ENCODE measurements at places on chromosomes 13 and 19.

DNA sequence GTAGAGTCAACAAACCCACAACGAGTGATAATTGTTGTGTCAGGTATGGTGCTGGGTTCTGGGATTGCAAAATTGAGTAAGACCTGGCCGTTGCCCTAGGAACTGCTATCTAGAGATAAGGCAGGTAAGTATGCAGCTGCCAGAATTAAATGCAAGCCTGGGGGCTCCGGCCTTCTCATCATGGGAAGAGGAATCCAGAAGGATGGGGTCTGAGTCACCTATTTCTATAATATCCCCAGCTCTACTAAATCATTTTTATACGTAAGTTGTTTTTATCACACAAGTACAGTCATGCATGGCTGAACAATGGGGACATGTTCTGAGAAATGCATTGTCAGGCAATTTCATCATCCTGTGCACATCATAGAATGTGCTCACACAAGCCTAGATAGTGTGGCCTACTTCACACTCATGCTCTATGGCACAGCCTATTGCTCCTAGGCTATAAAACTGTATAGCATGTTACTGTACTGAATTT is 203.0 kb downstream of the KLF5 start:
- no peak for ATAC-seq

DNA sequence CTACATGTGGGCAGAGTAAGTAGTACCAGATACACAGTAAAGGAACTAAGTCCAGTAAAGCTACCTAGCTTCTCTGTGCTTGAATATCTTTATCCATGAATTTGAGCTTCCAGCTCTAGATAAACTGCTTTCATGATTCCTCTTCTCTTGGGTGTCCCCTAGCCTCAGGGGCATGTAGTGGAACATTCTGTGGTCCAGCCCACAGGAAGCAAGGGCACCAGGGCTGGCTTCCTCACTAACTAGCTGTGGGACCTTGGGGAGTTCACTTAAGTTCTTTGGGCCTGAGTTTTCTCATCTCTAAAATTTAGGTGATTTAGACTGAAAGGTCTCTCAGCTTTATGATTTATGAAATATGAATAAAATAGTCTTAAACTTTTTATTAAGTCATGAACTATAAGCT is 185.7 kb downstream of the KATNAL1 start:
- ATAC-seq, result no peak

DNA sequence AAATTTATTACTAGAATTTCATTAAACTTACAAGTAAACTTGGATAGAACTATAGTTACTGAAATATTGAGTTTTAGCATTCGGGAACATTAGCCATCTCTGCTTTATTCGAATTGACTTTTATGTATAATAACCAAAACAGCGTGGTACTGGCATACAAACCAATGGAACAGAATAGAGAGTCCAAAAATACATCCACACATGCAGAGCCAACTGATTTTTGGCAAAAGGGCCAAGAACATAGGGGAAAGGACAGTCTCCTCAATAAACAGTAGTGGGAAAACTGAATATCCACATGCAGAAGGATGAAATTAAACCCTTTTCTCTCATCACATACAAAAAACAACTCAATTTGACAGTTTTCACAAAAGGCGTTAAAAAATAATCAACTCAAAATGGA is 84.3 kb downstream of the EPSTI1 start:
- ATAC-seq, result no peak

DNA sequence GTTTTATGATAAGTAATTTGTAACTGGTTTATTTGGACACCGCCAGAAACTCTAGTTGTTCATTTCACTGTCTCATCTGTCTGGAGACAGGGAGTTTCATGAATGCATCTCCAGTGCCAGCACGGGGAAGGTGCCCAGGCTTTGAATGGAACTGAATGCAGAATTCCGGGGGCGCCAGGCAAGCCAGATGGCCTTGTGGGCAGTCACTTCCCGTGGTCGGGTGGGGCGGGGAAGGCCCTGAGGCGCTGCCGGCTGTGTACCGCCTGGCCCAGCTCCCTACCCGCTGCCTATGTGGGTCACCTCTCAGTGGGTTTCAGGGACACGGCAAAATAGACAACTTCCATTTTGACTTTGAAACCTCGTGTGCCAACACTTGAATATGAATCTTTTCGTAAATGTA is 28.8 kb upstream of the MCF2L start:
- ATAC-seq, result no peak

GRCh38 chr19:4197625-4198466 is 15.4 kb downstream of the ANKRD24 start:
- peak; percentile 73 for ATAC-seq

DNA sequence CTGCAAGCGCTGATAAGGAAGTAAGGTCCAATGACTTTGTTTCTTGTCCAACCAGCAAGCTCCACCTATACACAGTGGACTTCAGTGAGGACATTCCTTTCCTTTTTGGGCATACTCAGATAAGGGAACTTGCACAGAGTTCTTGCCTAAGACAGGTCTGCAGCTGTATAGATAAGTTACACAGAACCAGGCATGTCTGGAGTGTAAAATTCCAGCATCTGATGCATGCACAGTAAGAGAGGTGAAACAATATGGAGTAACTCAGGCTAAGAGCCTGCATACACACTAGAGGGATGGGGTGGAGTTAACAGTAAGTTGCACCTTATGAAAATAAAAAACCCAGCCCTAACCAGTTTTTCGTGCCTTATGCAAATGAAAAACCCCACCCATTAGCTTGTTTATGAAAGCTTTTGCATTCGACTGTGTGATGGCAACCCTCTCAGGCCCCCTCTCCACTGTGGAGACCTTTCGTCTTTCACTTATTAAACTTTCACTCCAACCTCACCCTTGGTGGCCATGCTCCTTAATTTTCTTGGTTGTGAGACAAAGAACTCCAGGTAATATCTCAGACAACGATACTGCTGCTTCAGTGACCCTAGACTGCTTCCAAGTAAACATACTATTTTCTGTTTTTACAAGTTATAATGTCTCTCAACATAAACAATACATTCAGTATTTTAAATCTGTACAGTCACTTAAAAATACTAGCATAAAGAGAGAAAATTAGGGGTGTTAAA is 2859.0 kb upstream of the PCDH20 start:
- no peak for ATAC-seq

GRCh38 chr13:51577690-51578089 is 6.6 kb upstream of the WDFY2 start:
- no peak for ATAC-seq

GRCh38 chr13:51058461-51059167 is 52.5 kb downstream of the C13orf42 start:
- ATAC-seq, result no peak

DNA sequence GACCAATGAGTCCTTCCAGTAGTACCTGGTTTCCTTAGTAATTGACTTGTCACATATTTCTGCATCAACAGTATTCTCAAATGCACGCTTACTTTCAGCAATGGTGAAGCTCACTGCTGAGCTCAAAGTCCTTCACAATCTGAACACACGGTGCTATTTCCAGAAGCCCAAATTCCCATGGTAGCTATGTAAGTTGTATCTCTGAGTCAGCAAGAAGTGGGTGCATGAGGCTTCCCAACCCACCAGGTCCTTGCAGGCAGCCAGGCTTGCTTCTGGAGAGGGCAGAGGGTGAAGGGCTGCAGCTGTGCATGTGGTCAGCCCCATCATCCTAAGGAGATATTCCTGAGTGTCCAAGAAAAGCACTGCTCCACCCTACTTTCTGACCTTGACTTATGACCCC is 25.7 kb downstream of the COL4A2 start:
- ATAC-seq, result no peak

DNA sequence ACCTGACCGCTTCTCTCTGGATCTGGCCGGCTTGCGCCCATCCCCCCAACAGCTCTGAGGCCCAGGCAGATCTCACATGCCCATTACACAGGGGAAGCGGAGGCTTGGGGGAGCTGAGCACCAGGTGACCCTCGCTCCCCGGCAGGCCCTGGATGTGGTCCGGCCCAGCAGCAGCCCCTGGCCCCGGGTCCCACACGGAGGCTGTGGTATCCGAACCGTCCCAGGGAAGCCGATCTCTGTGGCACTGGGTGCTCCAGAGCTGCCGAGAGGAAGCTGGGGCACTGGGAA is 27.7 kb downstream of the SBNO2 start:
- no peak for ATAC-seq

DNA sequence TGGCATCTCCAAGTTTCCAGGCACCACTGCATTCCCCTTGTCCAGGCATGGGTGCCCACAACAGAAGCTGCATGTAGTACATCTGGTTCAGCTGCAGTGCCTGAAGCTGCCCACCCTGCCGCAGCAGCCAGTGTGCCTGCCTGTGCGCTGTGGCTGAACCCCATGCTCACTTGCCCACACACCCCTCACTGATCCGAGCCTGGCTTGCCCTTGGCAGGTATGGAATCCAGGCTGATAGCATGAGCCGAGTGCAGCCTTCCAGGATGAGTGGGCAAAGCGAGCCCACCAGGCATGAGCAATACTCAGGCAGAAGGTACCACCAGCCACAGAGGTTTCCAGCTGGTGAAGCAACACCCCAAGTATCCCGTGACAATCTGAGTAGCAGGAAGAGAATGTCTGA is 280.3 kb upstream of the KLF12 start:
- ATAC-seq, result no peak

GRCh38 chr19:17658240-17658639 is 29.9 kb downstream of the UNC13A start:
- no peak for ATAC-seq

GRCh38 chr13:91308299-91308698 is 39.2 kb upstream of the MIR17HG start:
- ATAC-seq, result no peak

DNA sequence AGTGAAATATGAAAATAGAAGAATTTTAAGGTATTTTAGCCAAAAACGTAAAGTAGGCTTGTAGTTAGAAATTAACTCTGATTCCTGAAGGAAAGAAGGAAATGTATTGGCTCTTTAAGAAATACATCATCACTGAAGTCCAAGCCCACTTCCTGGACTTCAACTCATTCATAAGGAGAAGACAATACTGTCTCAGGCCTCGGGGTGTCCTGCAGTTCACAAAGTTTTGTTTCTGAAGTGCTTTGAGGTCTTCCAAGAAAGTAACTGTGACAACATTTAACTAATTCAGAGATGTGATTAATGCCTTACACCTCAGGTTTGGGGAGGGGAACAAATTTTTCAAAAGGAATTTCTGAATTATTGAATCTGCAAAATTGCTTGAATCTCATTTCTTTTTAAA is 65.8 kb upstream of the STARD13 start:
- ATAC-seq, result no peak

DNA sequence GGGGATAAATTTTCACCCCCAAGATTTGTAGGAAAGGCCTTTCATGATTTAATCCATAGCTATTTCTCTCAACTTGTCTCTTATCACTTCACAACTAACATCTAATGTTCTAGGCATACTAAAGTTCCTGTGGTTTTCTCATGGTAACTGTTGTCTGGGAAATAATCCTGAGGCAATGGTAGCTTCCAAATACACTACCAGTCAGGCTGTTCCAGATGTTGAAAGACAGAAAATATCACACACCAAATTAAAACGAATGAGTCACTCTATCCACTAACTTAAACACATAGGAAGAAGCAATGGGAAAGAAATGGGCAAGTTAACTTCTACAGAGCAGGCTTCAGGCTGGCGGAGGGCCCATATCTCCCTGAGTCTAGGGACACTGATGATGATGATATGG is 77.7 kb upstream of the MYO16 start:
- ATAC-seq, result no peak

DNA sequence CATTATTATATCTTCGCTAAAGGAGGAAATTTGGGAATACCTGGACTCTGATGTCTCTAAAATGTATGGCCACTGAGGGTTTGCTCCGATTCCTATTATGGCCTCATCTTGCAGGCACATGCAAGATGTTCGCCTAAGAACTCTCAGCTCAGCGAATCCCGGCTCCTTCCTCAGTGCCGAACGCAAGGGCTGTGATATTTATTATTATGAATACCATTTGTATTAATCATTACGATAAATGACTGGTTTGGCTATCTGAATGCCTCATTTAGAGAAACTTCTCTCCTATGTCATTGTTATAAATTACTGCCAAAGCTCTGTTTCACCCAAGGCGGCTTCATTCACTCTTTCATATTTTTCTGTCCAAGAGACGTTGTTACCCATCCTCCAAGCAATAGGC is 369.7 kb upstream of the TSHZ3 start:
- no peak for ATAC-seq

DNA sequence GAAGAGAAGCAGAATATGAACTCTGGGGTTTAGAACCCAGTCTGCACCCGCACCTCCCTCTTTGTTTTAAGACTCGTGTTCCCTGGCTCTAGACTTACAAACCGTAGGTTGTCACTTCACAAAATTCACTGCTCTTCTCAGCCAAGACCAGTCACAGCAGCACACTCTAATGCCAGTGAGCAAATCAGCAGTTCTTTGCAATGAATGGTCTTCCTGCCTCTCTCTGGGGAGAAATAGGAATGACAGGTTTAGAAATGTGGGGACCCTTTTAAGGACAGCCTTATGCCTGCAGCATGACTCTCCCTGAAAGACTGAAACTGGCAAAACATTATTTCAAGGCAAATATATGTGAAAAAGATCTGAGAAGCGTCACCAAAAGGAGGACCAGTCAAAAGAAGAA is 156.9 kb downstream of the KCTD15 start:
- no peak for ATAC-seq

DNA sequence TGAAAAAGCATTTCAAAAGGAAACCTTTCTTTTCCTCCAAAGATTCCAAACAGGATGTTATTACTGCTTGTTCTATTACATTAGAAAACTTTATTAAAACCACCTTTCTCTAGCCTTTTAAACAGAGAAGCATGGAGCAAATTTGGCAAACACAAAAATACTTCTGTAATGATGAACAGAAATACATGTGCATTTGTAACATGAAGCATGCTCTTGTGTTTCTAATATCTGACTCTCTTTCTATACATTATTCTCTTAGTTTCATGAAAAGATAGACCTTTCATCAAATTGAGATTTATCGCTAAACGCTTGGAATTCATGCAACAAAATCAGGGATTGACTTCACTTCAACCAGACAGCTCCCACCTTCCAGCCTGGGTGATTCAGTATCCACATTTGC is 152.8 kb upstream of the IRS2 start:
- no peak for ATAC-seq

DNA sequence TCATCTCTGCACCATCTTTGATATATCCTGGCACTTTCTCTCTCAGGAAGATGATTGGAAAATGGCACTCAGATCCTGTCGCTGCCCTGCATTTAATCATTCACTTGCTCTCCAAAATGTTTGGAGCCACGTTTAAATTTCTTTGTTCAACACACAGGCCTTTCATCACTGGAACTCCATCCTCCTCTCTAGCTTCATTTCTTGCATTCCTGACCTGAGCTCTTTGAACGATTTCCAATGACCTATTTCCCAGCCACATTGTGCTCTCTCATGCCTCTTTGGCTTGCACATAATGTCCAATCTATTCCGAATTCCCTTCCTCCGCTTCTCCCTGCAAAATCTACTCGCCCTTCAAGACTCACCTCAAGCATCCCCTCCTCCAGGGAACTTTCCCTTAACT is 287.4 kb upstream of the NBEA start:
- no peak for ATAC-seq

GRCh38 chr13:40595693-40596092 is 70.7 kb downstream of the FOXO1 start:
- no peak for ATAC-seq

DNA sequence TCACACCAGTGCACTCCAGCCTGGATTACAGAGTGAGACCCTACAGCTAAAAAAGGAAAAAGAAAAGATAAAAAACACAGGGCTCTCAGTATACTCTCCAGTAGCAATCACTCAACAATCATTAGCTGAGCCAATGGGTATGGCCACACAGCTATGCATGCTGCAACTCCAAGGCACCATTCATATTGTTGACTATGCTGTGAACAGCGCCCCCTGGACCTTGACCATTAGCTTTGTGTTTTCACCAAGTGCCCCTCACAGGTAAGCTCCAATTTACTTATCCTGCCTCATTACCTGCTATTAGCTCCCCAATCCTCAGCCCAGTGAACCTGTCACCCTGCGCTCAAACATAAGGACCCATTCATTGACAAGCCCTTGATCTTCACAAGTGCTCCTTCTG is 35.8 kb downstream of the ZIC5 start:
- no peak for ATAC-seq
